ENCODE measurements at places on chromosomes 2 and 18. TPM values are rescaled to one million over a fixed set of nuclear protein-coding genes. Genes with fewer than 3 reads are reported as not detected.

NIFK gene
- 28.1 TPM for polyA plus RNA-seq

GRCh38 chr2:74843899-74844298 is 10.0 kb downstream of the HK2 start:
- no peak for DNase-seq

DNA sequence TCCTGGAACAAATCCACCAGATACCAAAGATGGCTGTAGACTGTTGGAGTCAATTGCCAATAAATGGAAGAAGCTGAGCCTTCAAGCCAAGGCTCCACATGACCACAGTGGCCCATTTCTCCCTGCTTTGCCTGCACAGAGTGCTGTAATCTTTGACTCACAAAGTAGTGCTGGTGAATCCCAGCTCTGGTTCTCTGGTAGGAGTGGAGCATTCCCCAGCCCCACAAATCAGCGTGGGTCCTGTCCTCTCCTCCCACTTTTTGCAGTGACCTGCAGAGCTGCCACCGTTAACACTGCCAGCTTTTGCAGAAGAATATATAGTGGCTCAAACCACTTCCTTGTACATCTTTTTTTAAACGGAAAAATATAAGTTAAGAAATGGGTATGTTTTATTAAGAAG is 93.9 kb downstream of the MGAT5 start:
- no peak for DNase-seq

GRCh38 chr2:50782543-50782942 is 249.4 kb downstream of the NRXN1 start:
- no peak for DNase-seq

TRIM54 gene
- polyA plus RNA-seq = 0.04 TPM
